ENCODE measurements at places on chromosomes 1 and 21. TPM values are rescaled to one million over a fixed set of nuclear protein-coding genes. Genes with fewer than 3 reads are reported as not detected.

The CLCNKB gene
- total RNA-seq = not detected

The KCNJ15 gene
- not detected for total RNA-seq

The GGPS1 gene
- total RNA-seq = 41.8 TPM

The GSTM1 gene
- 24.3 TPM for total RNA-seq

The CGN gene
- 0.09 TPM for total RNA-seq

The IL19 gene
- not detected for total RNA-seq

The SSU72 gene
- total RNA-seq = 42.8 TPM

The BCL2L15 gene
- total RNA-seq = not detected

The C8A gene
- total RNA-seq = not detected

The PCAT6 gene
- total RNA-seq = not detected

The ARHGAP29 gene
- 32.5 TPM for total RNA-seq

The PRCC gene
- 28.3 TPM for total RNA-seq

The PTCH2 gene
- total RNA-seq = 0.36 TPM

The LINGO4 gene
- total RNA-seq = not detected

The FAM3B gene
- not detected for total RNA-seq

The ITGB2 gene
- 0.09 TPM for total RNA-seq

The FAM167B gene
- total RNA-seq = 2.1 TPM

The CA6 gene
- total RNA-seq = not detected

The ATAD3C gene
- under 0.01 TPM for total RNA-seq

The GPR161 gene
- 7.0 TPM for total RNA-seq

The FMO3 gene
- 1.3 TPM for total RNA-seq

The MYOC gene
- total RNA-seq = 0.36 TPM

The LIN28A gene
- not detected for total RNA-seq

The TCP10L gene
- total RNA-seq = 0.45 TPM

The DENND4B gene
- 14.9 TPM for total RNA-seq

The EDARADD gene
- total RNA-seq = not detected

The S100A8 gene
- total RNA-seq = not detected

Data from fibroblast of the aortic adventitia (primary cell).